NCI-H460 (cell line): ENCODE measurements at places on chromosomes 5 and 9. TPM values are rescaled to one million over a fixed set of nuclear protein-coding genes. Genes with fewer than 3 reads are reported as not detected.

PIP5K1B gene
- 3.4 and 3.5 TPM in 2 replicates for total RNA-seq

HMMR gene
- 75.7 and 78.2 TPM in 2 replicates for total RNA-seq

STOML2 gene
- 205 and 206 TPM in 2 replicates for total RNA-seq

ADAMTS13 gene
- 0.40 and 1.1 TPM in 2 replicates for total RNA-seq

SPATA31A3 gene
- not detected in 2 replicates for total RNA-seq

ENTREP1 gene
- total RNA-seq, result 0.14 and 0.15 TPM in 2 replicates

CCL21 gene
- total RNA-seq, result not detected in 2 replicates

CDHR2 gene
- total RNA-seq, result not detected in 2 replicates

SEC24A gene
- 15.0 and 17.3 TPM in 2 replicates for total RNA-seq

ERP44 gene
- 25.0 and 26.1 TPM in 2 replicates for total RNA-seq

TAS2R1 gene
- not detected in 2 replicates for total RNA-seq

STPG3 gene
- not detected in 2 replicates for total RNA-seq

NKD2 gene
- 3.3 and 5.0 TPM in 2 replicates for total RNA-seq

DNA sequence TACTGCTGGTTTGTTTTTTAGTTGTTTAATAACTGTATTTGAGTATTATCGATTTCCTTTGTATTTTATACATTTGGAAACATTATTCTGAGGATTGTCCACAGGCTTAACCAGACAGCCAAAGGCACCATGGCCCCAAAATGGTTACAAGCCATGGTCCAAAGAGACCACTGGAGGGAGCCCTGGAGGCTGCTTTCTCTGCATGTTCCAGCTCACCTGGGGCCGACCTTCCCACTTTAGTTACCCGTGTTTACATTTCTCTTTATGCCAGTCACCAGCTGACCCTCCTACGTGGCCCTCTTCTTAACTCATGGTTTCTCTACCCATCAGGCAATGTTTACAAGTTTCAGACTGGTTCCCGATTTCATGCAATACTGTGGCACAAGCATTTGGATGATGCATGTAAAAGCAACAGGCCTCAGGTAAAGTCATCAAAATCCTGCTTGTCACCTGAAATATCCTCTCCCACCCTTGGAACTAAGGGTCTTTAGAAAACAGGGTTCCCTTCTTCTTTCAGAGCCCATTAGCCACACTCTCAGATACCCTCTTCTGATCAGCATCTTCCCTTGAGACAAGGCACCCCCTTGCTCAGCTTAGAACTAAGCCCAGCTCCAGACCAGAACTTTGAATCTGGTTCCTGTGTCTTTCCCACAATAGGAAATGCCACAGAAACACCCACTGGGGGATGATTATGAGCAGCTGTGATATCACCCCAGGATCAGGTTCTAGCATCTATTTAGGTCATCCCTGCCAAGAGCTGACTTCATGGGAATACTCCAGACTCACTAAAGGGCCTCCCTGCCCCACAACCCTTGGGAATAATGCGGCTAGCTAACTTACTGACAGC, 49.9 kb upstream of the GARNL3 start:
- DNase-seq, result peak; percentile 54

DNA sequence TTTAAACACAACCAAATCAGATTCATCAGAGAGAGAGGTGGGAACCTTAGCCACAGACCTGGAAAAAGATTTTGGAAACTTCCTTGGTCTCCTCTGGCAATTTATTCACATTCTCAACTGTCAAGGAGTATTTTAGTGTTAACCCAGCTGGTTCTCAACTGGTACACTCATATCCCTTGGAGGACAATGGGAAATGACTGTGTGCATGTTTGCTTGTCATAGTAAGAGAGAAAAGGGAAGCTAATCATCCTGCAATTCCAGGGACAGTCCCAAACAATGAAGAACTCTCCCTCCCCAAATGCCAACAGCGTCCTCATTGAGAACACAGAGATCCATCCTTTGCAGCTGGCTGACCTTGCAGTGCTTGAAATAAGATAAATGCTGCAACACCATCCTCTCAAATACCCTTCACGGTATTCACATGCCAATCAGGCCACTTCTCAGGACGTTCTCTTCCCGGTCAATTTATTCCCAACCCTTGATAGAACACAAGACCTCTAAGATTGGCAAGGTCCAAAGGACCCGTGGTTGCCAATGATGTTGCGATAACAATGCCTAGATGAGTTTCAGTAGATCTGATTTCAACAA, 75.5 kb downstream of the EPB41L4B start:
- no peak for DNase-seq

DNA sequence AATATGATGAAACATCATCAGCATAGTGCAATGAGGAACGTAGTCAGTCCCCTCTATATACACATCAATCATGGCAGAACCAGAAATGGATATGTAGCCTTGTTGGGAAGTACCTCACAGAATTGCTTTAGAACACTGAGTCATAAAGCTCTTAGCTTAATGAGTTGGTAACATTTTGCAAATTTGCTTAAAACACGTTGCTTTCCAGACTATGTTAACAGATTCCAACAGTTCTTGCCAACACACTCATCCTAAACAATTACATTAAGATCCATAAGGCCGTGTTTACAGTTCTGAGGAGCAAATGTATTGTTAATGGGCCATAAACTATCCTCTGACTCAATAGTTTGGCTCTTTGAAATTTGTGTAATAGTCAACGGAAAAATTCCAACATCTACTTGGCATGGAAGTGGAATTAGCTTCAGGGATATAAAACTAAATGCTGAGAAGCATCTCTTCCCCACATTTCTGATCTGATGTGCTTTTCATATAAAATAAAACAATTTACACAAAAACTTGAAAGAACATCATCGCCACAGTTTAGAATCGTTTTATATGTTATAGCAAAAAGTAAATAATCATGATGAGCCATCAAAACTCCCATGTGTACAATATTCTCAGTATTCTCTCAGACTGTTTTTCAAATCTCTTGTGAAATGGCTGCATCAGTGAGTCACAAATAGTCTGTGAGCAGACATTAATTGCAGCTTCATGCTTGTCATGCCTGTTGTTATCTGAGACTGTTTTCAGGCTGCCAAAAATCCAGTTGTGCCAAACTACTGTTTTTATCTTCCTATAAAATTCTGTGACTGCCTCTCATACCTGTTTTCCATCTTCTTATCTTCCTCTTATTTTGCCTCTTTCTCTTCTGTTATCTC, 291.9 kb downstream of the COX7C start:
- DNase-seq, result peak; percentile 95

- no peak for DNase-seq
Measured at GRCh38 chr5:107817951-107818350, 147.2 kb upstream of the EFNA5 start.

- no peak for DNase-seq
Measured at GRCh38 chr9:17906176-17906840, 327.4 kb downstream of the SH3GL2 start.

DNA sequence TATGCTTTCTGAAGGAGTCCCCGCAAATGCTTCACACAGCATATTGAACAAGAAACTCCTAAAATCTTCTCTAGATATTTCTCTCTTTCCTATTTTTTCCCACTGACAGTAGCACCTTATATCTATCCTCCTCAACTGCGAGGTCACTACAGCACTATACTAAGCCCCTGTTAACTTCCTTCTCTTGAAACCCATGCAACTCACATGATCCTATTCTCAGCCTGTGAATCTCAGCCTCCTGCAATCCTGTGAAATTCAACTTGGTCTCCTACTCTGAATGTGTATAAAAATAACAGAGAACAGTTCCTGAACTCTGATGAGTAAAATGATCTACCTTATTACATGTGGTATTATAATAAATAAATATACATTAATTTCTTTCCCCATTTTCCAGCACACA, 6.1 kb upstream of the PLGRKT start:
- DNase-seq, result no peak

DNA sequence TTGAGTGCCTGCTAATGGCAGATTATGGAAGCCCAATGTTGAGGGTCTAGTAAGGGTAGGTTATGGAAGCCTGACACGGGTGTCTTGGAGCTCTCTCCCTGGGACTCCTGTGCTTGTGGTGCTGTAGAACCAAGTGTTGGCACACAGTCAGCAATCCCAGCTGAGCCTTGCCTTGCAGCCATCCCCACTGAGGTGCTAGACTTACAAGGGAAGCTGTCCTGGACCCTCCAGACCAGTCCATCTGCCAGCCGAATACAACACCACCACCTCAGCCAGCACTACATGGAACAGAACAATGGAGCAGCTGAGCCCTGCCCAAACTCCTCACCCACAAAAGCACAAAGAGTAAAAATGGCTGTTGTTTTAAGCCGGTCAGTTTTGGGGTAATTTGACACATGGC, 90.5 kb upstream of the DNAH5 start:
- DNase-seq, result no peak

- no peak for DNase-seq
Measured at GRCh38 chr5:141843156-141843927, 34.9 kb downstream of the PCDH1 start.

GRCh38 chr9:93182572-93182971, 1.4 kb upstream of the WNK2 start:
- no peak for DNase-seq

DNA sequence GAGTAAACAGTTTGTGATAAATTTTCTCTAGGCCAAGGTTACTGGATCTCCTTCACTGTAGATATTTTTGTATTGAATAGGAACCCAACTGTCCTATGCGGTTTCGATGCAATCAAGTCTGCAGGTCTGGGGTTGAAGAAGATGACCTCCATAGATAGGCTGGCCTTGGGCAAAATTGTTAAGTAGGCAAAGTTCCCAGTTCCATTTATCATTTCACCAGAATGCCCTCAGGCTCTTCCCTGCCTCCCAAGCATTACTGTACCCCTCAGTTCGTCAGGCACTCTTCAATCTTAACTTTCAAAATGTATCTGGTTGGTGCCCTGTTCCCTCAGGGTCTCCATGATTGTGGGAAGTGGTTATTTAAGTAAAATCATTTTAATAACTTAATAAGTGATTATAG, 1802.9 kb upstream of the WWC1 start:
- DNase-seq, result no peak

- DNase-seq, result no peak
Measured at GRCh38 chr9:272251-273213, 57.9 kb downstream of the DOCK8 start.

DNA sequence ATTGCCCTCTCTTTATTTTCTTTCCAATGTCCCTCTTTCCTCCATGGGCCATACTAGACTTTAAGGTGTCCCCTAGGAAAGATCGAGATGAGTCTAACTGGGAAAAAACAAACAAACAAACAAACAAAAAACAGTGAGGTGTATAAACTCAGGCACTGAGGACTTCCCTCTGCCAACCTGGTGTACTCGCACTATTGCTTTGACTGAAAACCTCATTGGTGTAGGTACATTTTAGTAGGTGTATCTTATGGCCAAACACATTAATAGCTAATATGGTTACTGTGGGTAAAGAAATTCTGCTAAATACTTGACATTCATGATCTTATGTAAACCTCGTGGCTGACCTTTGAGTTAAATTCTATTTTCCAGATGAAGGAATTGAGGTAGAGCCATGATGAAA, 74.3 kb downstream of the TNC start:
- no peak for DNase-seq

- DNase-seq, result no peak
Measured at GRCh38 chr5:178454821-178455479, 135.2 kb downstream of the COL23A1 start.

DNA sequence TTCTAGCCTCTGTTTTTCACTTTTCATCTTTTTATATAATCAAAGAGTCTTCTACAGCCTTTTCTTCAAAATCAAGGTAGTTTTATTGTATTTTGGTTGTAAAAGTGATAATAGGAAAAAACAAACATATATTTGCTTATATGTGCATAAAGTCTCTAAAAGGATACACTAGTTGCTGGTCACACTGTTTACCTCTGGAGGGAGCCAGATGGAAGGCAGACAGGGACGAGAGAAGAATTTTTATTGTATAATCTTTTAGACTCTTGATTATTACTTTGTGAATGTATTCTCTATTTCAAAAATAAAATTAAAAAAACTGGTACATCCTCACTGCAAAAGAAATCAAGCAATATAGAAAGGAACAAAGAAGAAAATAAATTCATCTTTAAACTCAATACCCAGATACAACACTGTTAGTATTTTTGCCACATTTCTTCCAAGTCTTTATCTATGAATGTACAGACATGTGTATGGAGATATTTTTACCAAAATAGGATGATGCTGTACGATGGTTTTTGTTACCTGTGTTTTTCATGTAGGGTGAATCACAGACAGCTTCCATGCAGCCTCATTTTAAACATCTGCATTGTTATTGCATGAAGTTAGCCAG, 6.1 kb upstream of the RNF183 start:
- DNase-seq, result peak; percentile 49

DNA sequence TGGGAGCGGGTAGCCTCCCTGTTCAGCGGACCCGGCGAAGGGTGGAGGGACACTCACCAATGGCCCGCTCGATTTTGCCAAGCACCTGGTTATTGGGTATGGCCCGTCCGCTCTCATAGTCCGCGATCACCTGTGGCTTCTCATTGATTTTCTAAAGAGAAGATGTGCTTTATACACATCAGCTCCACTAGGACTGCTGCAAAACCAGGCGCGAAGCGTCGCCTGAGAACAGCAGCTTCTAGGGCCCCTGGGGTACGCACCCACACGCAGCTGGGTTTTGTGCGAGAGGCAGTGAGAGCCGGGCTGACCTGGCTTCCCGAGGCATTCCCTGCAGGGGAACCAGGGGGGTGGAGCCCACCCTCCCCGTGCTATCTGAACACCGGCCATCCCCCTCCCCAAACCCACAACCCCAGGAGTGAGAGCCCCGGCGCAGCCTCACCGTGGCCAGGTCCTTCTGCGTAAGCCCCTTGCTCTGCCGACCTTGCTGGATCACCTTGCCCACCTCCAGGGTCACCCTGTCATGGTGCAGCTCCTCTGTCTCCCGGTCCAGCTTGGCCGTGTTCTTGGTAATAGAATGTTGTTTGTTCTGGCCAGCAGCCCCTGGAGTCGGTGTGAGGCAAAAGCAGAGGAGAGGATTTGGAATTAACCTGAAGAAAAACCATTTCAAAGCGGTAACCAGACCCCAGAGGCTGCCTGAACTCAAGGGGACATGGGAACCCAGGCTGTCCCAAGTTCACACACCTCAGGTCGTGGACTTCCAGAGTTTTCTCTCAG, 3.1 kb downstream of the EDF1 start:
- no peak for DNase-seq

GRCh38 chr5:97922776-97923175, 739.7 kb upstream of the RIOK2 start:
- DNase-seq, result no peak

DNA sequence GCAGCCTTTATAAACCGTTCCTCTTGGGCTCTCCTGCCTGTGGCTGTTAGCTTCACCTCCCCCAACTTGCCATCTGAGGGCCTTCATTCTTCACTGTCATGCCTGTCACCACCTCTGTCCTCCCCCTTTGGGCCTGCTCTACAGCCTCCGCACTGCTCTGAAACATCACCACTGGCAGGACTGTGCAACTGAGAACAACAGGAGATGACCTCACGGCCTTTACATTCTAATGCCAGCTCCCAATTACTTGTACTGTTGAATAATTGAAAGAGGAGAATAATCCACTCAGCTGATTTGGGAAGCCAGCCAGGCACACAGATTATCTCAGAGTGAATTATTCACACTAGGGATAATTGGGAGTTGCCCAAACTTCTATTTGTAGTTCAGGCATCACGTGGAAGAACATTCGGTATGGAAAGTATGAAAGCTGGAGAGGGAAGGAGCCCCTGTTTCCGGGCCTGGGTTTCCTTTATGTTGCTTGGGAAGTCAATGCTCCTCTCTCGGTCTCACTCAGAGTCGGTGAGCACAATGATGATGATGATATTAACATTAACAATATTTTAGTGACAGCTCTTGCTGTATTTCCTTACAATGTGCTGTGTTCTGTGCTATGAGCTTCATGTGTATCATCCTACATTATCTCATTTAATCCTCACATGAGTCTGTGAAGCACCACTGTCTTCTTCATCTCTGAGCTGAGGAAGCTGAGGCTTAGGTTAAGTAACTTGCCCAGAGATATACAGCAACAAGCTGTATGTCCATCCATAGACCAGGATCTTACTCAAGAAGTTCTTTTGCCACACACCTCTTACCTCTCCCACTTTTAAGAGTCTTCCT, 99.3 kb upstream of the LRRTM2 start:
- DNase-seq, result no peak
